ENCODE measurements at places on chromosomes 2 and 18. TPM values are rescaled to one million over a fixed set of nuclear protein-coding genes. Genes with fewer than 3 reads are reported as not detected.

The SCYGR4 gene
- not detected for total RNA-seq

The NOSTRIN gene
- total RNA-seq: not detected

The TMEM185B gene
- total RNA-seq: 34.5 TPM

The MC2R gene
- total RNA-seq: not detected

The CHRNG gene
- not detected for total RNA-seq

The LIPG gene
- 8.4 TPM for total RNA-seq

The CD8A gene
- total RNA-seq: not detected

The C2orf78 gene
- total RNA-seq: not detected

GRCh38 chr2:140185076-140185475, 1404.9 kb upstream of the NXPH2 start:
- H3K4me1 ChIP-seq: no peaks in the 10 kb centered on the region
- H3K27ac ChIP-seq: no peak overlapping the region
- DNase-seq: no peak
- no peaks in the 10 kb centered on the region for H3K27me3 ChIP-seq

GRCh38 chr2:193845604-193846003, 1650.9 kb upstream of the TMEFF2 start:
- H3K27ac ChIP-seq: no peak overlapping the region
- no peaks in the 10 kb centered on the region for H3K27me3 ChIP-seq
- H3K4me1 ChIP-seq: no peaks in the 10 kb centered on the region
- H3K36me3 ChIP-seq: no peaks in the 10 kb centered on the region
- no peak overlapping the region for H3K4me3 ChIP-seq
- DNase-seq: no peak

- no peak for DNase-seq
- H3K27me3 ChIP-seq: no peaks in the 10 kb centered on the region
- no peak overlapping the region for H3K27ac ChIP-seq
Measured at GRCh38 chr2:53473236-53473635, 294.4 kb upstream of the CHAC2 start.

DNA sequence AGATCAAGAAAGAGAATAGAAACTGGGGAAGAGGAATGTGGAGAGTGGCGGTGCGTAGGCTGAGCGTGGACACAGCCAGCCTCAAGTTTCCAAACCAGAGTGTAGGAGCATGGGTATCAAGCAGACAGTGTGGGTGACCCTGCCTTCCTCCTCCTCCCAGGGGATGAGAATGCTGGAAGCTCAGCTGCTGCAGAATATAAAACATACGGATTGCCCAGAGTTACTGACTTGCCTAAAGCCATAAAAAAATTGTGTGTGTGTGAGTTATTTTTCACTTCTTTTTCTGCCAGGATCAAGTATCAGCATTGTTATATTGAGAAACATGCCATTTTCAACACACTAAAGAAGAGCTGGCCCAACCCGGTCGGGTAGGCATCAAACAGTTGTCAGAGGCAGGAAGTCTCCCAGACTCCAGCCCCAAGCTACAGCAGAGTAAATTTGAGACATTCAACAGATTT, 333.3 kb upstream of the ACVR2A start:
- H3K36me3 ChIP-seq: no peaks in the 10 kb centered on the region
- H3K4me3 ChIP-seq: no peak overlapping the region
- H3K4me1 ChIP-seq: peaks cover 14% of the 10 kb centered on the region
- DNase-seq: peak; percentile 18

DNA sequence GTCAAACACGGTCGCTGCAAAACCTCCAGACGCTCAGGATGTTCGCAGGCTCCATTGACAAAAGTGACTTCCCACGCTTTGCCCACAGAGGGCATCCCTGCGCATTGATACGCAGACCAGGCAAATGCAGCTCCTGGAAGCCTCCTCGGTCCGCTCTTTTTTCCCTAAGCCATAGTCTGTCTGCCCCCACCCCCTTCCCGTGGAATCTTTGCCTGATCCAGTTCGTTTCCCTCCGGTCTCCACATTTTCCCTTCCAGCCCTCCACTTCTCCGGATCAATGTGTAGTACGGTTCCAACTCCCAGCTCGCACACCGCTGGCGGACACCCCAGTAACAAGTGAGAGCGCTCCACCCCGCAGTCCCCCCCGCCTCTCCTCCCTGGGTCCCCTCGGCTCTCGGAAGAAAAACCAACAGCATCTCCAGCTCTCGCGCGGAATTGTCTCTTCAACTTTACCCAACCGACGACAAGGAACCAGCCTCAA, at the start of gene DCC:
TSS of gene DCC (plus strand) at position 307 of the 481 bp plus-strand sequence. CDS start 591 bp downstream, outside the sequence.
- no peaks in the 10 kb centered on the region for H3K36me3 ChIP-seq
- H3K27ac ChIP-seq: peak within 1 kb of the TSS; percentile 94
- H3K4me1 ChIP-seq: peaks cover 17% of the 10 kb centered on the region
- peak within 1 kb of the TSS; percentile 96 for H3K4me3 ChIP-seq

- no peaks in the 10 kb centered on the region for H3K36me3 ChIP-seq
- no peaks in the 10 kb centered on the region for H3K27me3 ChIP-seq
- DNase-seq: peak; percentile 51
- H3K4me1 ChIP-seq: no peaks in the 10 kb centered on the region
- no peak overlapping the region for H3K27ac ChIP-seq
Measured at GRCh38 chr2:65940856-65941255, 494.1 kb upstream of the MEIS1 start.

DNA sequence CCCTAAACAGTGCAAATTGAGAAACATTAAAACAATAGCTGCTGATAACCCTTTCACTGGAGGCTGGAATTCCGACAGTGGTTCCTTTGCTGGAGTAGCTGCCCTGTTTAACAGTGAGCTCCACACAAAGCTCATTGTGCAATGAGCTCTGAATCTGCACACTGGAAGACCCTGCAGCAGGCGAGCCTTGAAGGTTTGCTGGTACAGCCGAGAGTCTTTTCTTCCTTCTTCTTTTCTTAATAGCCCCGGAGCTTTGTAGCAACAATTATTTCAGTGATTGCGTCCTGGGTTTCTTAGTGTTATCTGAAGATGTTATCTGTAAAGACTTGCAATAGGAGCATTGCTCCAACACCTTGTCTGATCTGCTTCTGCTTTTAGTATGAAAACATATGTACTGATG, 50.8 kb upstream of the CXCR4 start:
- H3K4me3 ChIP-seq: no peak overlapping the region
- H3K27me3 ChIP-seq: no peaks in the 10 kb centered on the region
- no peaks in the 10 kb centered on the region for H3K36me3 ChIP-seq
- no peak for DNase-seq

GRCh38 chr2:160269803-160270570, 69.9 kb upstream of the ITGB6 start:
- H3K27ac ChIP-seq: peak overlapping the region; percentile 35
- H3K36me3 ChIP-seq: peaks cover 2% of the 10 kb centered on the region
- peak; percentile 87 for DNase-seq
- H3K4me3 ChIP-seq: peak overlapping the region; percentile 37

DNA sequence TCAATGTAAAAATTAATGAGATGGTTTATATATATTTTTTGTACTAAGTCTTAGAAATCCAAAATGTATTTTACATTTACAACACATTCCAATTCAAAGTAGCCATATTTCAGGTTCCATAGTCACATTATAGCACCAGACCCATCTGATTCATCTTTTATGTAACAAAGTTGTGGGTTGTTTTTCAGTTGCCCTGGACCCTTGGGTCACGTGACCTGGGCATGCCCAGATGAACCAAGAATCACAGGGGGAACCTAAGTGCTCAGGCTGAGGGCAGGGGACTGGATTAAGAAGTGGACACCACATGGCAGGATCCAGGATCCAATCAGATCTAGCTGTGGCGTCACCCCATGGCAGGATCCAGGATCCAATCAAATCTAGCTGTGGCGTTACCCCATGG, 44.9 kb upstream of the NDUFV2 start:
- DNase-seq: no peak
- no peak overlapping the region for H3K27ac ChIP-seq
- no peaks in the 10 kb centered on the region for H3K36me3 ChIP-seq
- no peaks in the 10 kb centered on the region for H3K27me3 ChIP-seq
- no peak overlapping the region for H3K4me3 ChIP-seq

All from A673 (cell line).